ENCODE measurements at places on chromosomes 11 and 22.

GRCh38 chr11:121793291-121793690, 322.7 kb downstream of the BLID start:
- DNase-seq, result no peak

DNA sequence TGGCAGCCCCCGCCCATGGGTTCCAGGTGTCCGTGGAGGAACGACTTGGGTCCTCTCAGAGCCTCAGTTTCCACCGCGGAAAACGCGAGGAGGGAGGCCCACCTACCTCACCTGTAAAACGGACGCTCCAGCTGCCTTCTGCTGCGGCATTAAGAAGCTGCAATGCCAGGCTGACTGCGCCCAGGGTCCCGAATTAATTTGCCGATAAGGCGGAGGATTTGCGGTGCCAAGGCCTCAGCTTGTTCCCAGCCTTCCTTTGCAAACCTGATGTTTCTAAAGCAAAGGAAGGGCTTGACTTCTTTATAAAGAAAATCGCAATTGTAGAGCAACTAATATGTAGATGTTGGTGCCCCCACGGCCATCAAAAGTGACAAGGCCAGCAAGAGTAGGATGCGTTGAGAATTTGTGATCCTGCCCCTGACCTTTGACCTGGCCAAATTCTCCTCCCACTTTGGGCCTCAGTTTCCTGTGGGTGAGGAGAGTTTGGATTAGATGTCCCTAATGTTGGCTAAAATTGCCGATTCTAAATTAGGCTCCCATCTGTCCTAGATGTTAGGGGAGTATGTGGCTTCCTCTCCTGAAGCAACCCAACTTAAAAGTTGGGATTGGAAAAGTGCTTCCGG, 849 bp upstream of the TCF20 start:
- no peak for DNase-seq

DNA sequence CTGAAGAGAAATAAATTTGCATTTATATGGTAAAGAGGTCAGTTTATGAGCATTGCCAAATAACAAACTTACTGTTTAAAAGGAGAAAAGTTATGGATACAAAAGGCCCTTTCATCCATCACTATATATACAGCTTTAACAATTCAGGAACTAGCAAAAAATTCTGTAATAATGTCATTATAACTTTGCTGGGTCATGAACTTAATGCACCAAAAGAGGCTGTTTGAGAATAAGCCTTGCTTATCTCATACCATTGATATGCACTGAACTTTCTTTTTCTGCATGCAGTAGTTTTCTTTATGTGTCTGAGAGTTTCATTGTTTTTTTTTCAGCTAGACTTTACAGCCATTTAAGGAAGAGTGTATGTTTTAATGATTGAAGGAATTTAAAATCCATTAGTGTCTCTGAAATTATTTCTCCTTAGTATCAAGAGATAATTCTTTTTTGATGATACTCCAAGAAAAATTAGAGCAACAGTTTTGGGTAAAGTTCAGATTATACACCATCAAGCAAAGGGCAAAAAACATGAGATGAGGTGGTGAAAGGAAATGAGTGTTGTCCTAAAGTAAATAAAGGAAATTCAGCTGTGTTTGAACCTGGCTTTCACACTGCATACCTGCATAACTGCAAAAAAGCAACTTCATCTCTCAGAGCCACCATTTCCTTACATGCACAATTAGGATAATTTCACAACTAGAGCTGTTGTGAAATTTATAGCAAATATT, 188.2 kb upstream of the ANO3 start:
- no peak for DNase-seq

DNA sequence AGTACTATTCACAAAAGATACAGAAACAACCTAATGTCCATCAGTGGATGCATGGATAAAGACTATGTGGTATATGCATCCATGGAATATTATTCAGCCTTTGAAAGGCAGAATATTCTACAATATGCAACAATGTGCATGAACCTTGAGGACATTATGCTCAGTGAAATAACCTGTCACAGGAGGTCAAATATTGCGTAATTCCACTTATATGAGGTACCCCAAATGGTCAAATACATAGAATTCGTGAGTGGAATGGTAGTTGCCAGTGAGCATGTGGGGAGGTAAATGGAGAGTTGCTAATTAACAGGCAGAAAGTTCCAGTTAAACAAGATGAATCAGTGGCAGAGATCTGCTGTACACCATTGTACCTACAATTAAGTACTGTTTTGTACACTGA, 3.6 kb upstream of the SLC5A4 start:
- no peak for DNase-seq

DNA sequence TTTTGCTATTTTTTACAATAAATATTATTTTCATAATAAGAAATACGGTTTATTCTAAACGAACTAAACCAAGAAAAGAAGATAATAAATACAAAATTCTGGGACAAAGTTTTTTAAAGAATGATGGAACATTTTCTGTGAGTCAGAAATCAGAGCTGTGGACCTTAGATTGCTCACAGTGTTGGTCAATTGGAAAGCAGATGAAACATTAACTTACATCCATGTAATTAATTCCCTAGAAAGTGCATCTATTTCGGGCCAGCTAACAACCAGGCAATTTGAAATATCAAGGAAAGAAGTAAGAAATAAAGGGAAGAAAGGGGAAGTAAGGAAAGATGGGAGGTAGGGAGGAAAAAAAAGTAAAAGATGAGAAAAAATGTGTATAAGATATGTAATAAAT, 1569.8 kb upstream of the TENM4 start:
- DNase-seq, result no peak

GRCh38 chr22:22201185-22201929, 43.2 kb upstream of the VPREB1 start:
- no peak for DNase-seq

- DNase-seq, result no peak
These were observed 57.5 kb downstream of the BCR start for GRCh38 chr22:23237841-23238240.

- no peak for DNase-seq
These were observed 142.7 kb downstream of the FBXO7 start for GRCh38 chr22:32617271-32617670.

GRCh38 chr11:83408946-83409345, 122.8 kb upstream of the CCDC90B start:
- DNase-seq, result no peak

GRCh38 chr22:46622081-46622521, 1.9 kb downstream of the GRAMD4 start:
- no peak for DNase-seq

GRCh38 chr11:96324912-96325311, 18.1 kb downstream of the MAML2 start:
- no peak for DNase-seq

DNA sequence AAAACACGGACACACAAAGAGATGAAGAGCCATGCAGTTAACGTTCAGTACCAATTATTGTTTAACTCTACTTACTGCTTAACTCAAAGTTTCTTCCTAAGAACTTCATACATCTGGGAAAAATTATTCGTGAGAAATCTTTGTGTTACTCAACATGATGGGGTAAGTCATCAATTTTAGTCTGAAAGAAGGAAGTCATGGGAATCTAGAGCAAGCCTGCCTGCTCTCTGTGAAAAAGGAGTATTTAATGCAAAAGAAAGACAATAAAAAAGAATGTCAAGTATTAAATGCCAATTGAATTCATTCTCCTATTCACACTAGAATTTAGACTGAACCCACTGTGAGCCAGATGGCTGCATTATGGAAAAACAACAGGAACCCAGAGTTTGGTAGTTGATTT, 16.0 kb downstream of the TMEM123 start:
- DNase-seq, result no peak

GRCh38 chr22:24989541-24989951, 37.0 kb downstream of the KIAA1671 start:
- DNase-seq, result no peak

- peak; percentile 64 for DNase-seq
These were observed 10.7 kb upstream of the RPS3 start for GRCh38 chr11:75388386-75389275.

DNA sequence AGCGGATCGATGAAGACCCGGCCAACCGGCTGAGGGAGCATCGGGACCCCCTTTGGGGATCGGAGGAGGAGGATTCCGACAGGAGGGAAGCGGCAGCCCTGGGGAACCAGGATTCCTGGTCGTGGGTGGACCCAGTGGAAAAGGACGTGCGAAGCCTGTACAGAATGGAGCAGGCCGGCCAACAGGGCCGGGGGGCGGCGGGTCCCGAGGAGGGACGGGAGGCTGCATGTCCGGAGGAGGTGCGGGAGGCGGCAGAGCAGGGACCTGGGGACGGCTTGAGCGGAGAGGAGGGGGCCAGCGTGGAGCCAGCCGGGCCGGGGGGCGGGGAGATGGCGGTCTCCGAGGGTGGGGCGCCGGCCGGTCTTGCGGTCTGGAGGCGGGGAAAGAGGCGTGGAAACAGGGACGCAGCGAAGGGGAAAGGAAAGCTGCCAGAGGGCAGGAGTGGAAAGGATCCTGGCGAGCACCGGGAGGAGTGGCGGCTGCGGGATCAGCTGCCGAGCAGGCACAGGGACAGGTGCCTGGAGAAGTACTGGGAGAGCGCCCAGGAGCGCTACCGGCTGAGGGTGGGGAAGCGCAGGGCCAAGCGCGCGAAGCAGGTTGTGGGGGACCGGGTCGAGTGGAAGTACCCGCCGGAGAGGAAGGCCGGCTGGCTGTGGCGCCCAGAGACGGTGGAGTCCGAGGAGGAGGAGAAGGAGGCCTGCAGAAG, at the start of gene ANO5:
Gene ANO5 (plus strand): TSS at position 444 of the 706 bp plus-strand sequence. CDS start 408 bp downstream, outside the sequence.
- peak; percentile 47 for DNase-seq

- no peak for DNase-seq
These were observed 398.5 kb downstream of the TBC1D22A start for GRCh38 chr22:47160781-47161520.

- no peak for DNase-seq
These were observed 117.0 kb downstream of the FBXO7 start for GRCh38 chr22:32591620-32592019.

DNA sequence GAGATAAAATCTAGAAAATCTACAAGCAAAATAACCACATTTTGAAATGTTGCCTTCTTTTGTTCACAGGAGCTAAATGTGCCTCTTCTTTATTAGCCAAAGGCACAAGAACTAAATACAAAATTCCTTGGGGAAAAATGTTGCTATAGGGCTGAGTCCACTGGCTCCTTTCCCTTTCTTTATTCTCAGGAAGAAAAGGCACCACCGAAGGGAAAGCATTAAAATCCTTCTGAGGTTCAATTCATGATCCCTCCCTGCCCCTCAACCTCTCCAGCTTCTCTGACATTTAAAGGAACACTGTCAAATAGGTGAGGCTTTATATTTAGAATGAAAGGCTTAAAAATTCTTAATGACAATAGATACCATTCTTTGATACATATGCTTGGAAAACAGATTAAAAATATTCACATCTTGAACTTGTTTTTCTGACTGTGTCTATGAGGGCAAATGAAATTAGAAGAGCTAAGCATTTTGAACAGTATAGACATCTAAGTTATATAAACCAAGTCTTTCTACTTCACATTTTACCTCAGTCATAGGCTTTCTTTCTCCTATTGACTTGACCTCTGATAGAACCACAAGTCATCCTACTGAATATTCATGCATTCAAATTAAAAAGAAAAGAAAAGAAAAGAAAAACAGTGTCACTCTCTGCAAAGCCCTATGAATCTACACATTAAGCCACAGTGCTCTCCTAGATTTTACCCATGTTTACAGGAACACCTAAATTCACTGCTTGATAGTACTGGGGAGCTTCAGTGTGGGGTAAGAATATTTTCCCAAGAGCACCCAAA, 148.2 kb downstream of the MAML2 start:
- no peak for DNase-seq

GRCh38 chr11:75667255-75667830, 1.5 kb downstream of the MAP6 start:
- peak; percentile 58 for DNase-seq

DNA sequence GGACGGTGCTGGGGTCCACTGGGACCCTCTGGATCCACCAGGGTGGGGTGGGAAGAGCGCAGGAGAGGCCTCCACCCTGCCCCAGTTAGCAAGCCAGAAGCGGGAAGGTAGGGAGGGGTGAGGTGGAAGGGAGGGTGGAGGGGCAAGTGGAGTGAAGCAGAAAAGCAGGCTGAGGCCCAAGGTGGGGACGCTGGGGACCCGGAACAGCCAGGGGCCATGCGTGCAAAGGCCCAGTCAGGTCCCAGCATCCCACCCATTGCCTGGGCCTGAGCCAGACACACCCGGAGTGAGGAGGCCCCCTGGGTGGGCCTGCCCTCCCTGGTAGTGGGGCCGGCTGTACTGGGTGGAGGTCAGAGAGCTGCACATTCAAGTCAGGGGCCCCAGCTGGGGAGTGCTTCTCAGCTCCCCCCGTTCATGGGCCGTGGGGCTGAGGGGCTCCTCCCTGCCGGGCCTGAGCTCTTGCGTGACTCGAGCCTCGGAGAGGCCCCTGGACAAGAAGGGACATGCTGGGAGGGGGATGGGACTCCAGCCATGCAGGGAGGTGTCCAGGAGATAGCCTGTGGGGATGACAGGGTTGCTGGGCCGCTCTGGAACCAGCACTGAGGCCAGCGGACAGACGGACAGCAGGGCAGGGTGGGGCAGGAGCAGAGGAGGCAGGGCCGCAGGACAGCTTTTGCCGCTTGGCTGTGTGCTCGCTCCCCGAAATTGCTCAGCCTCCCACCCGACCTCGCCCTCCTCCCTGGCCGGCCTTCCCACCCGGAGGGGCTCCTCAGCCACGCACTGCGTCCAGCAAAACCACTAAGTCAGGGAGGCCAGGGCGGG, 7.7 kb downstream of the TNNT3 start:
- no peak for DNase-seq

GRCh38 chr11:92794783-92795182, 174.7 kb upstream of the MTNR1B start:
- DNase-seq, result no peak

- no peak for DNase-seq
These were observed 40.6 kb upstream of the GNAZ start for GRCh38 chr22:23029521-23030228.

- peak; percentile 37 for DNase-seq
These were observed 101.0 kb downstream of the ME3 start for GRCh38 chr11:86571273-86571948.

DNA sequence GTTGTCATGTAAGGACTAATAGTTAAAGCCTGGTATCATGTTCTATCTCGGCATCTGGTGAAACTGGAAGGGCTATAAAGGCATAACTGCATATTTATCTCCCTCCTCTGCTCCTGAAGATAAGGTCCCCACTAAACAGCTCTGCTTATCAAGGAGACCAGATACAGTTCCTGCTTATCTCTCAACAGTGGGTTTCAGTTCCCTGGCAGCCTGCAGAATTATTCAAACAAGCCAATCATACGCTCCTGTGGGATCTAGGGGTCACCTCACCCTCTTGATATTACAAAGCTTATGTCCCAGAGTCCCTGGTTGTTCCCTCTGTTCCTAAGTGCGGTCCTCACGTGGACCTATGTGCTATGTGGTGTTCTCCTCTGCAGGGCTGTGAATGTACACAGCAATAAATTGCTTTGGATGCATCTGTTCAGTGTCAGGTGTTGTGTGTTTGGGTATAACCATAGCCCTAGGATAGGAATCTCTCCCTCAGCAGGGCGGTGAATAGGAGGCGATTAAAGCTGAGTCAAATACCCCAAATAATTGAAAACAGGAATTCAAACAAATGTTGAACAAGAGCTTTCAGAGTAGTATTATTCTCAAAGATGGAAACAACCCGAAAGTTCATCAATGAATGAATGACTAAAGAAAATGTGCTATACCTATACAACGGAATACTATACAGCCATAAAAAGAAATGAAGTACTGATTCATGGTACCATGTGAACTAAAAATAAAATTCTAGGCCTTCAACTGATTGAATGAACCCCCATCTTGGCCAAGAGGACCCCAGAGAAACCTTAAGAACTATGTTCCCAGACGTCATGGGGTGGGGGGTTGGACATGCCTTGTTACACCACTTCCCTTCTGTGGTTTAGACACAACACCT, 3.1 kb upstream of the OOSP4A start:
- no peak for DNase-seq

GRCh38 chr22:20889025-20889704, 28.0 kb upstream of the CRKL start:
- no peak for DNase-seq

GRCh38 chr22:44326491-44326885, 13.7 kb upstream of the SHISAL1 start:
- no peak for DNase-seq
